Neural crest cell (in vitro differentiated cells): ENCODE measurements at places on chromosomes 16 and 17. TPM values are rescaled to one million over a fixed set of nuclear protein-coding genes. Genes with fewer than 3 reads are reported as not detected.

DNA sequence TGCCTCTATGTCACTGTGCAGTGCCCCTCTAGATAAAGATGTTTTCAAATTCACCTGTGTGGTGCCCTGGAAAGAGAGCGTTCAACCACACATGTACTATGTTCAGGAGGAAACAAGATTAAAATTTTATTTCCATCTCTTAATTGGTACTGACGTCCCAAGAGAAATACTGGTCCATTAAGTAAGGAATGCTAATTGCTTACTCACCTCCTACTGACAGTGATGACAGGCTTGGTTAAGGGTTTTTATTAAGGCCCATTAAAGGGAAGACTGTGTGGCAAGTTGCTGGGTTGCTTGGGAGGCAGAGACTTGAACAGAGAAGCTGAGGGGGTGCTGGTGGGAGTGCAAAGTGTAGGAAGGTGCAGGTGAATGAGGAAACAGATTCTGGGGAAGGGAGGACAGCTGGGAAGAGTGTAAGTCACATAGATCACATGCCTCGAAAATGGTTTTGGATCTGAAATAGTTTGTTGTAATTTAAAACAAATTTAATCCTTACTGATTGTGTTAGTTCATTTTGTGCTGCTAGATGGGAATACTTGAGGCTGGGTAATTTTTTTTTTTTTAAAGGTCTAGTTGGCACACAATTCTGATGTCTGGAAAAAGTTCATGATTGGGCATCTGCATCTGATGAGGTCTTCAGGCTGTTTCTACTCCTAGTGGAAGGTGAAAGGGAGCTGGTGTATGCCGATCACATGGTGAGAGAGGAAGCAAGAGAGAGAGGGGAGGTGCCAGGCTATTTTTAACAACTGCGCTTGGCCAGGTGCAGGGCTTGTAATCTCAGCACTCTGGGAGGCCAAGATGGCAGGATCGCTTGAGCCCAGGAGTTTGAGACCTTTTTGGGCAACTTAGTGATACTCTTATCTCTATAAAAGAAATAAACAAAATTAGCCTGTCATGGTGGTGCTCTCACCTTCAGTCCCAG is 140.5 kb downstream of the CACNG3 start:
- DNase-seq: no peak

Gene EFCAB5
- 0.30 and 0.86 TPM in 2 replicates for total RNA-seq

DNA sequence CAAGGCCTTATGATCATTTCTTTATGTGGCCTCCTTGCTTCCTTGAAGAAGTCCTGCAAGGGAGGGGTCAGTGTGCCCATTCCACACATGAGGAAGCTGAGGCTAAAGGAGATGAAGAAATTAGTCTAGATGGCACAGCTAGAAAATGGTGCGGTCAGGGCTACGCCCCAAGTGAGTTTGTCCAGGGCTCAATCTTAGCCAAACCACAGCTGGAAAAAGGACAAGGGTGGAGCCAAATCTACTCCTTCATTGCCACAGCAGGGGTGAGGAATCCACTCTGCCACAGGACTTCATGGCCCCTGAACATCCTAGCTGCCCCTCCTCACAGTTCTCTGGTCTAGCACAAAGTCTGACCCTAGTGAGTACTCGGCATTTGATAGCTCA is 16.2 kb downstream of the BEAN1 start:
- no peak for DNase-seq

DNA sequence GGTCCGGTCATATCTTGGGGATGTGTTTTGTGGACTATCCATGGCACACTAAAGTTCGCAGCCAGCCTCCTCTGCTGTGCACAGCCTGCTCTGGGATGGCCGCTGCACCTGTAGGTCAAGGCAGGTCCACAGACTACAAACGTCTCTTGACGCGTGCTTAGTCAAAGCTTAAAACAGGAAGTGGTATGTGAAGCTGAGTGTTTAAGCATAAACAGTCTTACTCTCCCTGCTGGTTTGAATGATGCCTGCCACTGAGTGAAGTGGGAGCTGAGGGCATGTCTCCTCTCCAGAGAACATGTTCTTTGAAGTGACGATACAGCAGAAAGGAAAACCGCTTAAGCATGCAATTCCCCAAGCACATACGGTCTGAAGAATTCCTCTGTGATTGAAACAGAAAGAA is 365.6 kb downstream of the SLC39A11 start:
- DNase-seq: no peak

Gene GPR179
- 0.07 and 0.20 TPM in 2 replicates for total RNA-seq

DNA sequence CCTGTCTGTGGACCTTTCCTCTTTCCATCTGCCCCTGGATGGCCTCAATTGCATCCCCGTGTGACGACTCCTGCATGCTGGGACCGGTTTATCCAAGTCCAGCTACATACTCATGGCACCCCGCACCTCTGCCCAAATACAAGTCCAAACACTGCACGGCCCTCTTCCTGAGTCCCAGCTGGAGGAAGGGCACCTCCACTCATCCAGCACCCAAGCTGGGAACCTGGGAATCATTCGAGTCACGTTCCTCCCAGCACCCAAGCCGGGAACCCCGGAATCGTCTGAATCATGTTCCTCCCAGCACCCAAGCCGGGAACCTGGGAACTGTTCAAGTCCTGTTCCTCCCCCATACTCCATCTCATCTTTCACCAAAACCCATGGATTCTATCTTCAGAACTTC is 10.2 kb downstream of the TRARG1 start:
- no peak for DNase-seq

- no peak for DNase-seq
These were observed 451.3 kb downstream of the PMP22 start for GRCh38 chr17:14813649-14814370.

- DNase-seq: no peak
These were observed 121.5 kb downstream of the WSCD1 start for GRCh38 chr17:6191405-6192324.

DNA sequence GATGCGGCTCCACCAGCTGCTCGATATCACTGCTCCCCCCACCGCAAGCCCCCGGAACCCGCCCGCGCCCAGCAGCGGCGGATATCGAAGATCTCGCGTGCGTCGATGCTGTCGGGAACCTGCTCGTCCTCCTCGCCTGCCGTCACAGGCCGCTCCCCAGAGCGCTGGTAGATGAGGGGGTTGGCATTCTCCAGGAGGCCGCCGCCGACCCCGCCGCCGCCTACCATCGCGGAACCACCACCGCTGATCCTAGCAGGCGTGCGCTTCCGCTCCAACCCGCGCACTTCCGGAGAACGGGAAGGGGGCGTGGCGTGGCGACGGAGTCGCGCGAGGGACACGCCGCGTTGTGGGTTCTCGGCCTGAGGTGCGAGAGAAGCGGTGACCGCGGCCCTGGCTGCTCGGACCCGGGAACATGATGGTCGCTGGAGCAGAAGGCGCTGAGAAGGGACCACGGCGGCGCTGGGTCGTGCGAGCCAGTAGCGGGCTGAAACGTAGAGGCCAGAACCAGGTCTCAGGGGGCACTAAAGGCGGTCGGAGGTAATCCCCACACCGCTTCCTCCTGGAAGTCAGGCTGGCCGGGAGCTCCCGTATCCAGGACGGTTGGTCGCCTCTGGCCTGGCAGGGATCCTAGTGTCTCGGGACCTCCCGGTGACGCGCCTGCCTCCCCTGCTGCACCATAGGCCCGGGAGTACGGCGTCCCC is at the start of gene CIAO2B:
TSS of gene CIAO2B (minus strand) at position 265 of the 701 bp plus-strand sequence. CDS start at position 227, 38 bp downstream.
- DNase-seq: peak; percentile 83
